Pancreas (tissue), 10 donors: ENCODE measurements at places on chromosomes 2 and 18. TPM values are rescaled to one million over a fixed set of nuclear protein-coding genes. Genes with fewer than 3 reads are reported as not detected.

DNA sequence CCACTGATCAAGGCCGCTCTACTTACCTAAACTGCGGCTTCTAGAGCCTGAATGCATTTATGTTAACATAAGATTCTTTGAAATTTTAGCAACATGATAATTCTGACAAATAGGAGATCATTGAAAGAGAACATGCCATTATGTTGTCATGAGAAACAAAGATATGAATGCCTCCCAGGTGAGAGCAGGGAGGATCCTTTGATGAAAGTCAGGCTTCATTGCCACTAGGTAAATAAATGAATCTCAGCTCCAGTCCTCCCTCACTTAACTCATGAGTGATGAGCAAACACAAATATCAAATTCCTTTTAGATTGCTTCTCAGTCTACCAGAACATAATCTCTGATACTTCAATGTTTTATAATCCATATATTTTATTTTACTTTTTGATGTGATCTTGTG lies 463.2 kb upstream of the CDH7 start:
- no peak for DNase-seq

GRCh38 chr2:211599146-211599545 lies 939.5 kb downstream of the ERBB4 start:
- DNase-seq, result no peak

- DNase-seq, result no peak
Measured at GRCh38 chr18:3867864-3868311, 417.9 kb downstream of the TGIF1 start.

DNA sequence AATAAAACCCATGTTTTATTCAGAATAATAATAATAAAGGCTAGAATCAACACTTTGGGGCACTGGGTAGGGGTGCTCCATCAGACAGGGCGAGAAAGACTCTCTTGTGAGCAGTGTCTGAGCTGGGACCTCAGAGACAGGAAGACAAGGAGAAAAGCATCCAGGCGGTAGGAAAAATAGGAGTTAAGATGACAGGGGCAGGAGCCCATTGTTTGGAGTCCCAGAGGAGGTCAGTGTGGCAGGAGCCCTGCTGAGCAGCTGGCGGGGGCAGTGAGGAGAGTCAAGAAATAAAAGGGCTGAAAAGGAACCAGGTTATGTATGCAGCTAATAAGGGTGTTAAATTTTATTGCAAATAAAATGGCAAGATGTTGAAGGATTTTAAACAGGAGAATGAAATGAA lies 457.4 kb downstream of the FBXO15 start:
- DNase-seq, result no peak

DNA sequence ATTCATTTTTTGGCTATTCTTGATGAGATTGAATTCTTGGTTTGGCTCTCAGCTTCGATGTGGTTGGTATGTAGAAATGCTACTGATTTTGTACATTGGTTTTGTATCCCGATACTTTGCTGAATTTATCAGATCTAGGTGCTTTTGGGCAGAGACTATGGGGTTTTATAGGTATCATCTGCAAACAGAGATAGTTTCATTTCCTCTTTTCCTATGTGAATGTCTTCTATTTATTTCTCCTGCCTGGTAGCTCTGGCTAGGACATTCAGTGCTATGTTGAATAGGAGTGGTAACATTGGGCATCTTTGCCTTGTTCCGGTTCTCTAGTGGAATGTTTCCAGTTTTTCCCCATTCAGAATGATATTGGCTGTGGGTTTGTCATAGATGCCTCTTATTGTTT lies 5.5 kb upstream of the TACR1 start:
- no peak for DNase-seq

Gene PKDCC
- total RNA-seq, result 34.0 TPM

- no peak for DNase-seq
Measured at GRCh38 chr2:126586317-126586716, 69.6 kb upstream of the GYPC start.

Gene ABCG8
- total RNA-seq, result not detected

Gene UGT1A4
- total RNA-seq, result not detected

DNA sequence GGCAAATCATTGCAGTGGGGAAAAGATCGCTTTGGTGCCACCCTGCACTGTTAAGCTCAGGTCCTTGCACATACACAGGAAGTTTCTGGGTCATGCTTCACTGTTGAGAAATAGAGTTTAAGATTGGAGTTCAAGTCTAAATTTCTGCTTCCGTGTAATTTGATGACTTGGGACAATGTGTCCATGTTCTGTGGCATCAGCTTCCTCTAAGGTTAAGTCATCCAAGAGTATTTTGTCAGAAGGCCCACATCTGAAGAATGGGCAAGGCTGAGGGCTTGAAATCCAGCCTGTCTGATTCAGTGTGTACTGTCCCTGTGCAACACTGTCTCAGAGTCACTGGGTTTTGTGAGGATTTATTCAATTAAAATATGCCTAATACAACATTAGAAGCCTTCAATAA lies 880.7 kb downstream of the SUCLG1 start:
- no peak for DNase-seq

- no peak for DNase-seq
Measured at GRCh38 chr2:196681510-196681909, 42.0 kb downstream of the CCDC150 start.

GRCh38 chr2:177806025-177806424 lies 266.6 kb downstream of the PDE11A start:
- DNase-seq, result no peak

Gene NOL4
- 3.2 TPM for total RNA-seq

Gene ABCG5
- total RNA-seq, result not detected

DNA sequence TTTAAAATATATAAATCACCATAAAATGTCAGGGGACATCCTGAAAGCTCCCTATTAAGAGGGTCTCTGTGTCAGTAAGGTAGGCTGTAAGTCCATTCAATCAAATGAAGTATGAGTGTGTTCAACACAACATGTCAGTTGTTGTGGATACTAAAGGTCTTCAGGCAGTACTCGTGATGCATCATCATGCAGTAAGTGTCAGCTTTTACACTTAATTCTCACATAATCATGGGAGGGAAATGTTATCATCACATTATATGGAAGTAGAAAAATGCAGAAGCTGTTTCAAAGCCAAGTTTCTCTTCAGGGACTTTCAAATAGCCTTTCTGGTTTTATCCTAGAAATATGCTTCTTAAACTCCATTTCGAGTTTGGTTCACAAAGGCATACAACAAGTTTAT lies 477.1 kb upstream of the ID2 start:
- DNase-seq, result no peak

DNA sequence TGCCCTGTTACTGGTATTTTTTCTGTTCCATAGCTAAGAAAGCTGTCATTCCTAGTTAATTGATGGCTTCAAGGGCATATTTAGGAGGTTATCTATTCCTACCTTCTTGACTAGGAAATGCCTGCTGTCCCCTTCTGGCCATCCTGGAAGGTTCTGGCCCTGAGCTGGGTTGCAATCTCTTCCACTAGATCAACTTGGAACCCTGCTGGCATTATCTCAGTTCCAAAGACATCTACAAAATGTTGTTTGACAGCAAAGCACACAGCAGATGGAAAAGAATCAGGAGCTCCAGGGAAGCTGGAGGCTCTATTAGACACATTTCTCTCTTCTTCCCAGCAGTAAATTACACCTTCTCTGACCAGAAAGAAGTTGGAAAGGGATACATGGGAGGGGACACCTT lies 192.1 kb downstream of the ARHGAP28 start:
- DNase-seq, result no peak

GRCh38 chr2:86069091-86069685 lies 36.5 kb downstream of the POLR1A start:
- DNase-seq, result no peak

- DNase-seq, result no peak
Measured at GRCh38 chr18:28256166-28256565, 79.2 kb upstream of the CDH2 start.

DNA sequence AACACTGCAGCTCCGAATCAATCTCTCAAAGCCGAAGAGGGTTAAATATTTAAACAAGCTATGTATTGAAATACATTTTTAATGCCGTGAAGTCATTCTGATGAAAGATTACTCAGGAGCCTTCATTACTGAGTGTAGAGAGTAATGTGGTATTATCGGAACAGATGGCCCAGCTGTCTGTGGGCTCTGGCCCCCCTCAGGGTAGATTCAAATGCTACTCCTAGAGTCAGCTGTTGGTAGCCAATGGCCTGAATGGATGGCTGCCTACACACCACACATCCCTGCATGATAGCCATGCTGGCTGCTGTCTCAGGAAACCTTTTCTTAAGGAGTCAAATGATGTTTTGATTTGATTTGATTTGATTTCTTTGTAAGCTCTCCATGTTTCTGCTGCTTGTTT lies 732.3 kb upstream of the CELF4 start:
- DNase-seq, result no peak

Gene SNRPD1
- 17.5 TPM for total RNA-seq

- DNase-seq, result no peak
Measured at GRCh38 chr2:164498836-164499235, 122.4 kb downstream of the GRB14 start.

DNA sequence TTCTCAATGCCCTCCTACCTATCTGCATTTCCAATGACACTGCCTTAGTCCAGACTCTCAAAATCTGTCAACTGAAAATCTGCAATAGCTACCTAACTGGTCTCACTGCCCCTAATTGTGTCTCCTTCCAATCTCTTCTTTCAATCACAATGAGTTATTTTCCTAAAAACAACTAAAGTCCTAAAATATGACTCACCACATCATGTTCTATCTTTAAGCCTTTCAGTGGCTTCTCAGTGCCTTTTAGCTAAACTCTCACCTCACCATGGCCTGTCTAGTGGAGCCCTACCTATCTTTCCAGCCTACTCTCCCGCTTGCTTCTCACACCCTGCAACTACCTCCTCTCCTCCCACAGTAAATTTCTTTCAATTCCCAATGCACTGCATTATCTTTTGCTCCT lies 220.9 kb upstream of the PKDCC start:
- DNase-seq, result no peak

DNA sequence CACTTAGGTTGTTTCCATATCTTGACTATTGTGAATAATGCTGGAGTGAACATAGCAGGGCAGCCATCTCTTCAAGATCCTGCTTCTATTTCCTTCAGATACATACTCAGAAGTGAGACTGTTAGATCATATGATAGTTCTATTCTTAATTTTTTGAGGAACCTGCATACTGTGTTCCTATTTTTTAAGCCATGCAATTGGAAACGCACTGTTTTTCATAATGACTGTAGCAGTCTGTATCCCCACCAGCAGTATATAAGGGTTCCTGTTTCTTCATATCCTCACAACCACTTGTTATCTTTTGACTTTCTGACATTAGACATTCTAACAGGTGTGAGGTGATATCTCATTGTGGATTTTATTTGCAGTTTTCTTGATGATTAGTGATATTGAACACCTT lies 15.5 kb downstream of the NEURL3 start:
- no peak for DNase-seq

DNA sequence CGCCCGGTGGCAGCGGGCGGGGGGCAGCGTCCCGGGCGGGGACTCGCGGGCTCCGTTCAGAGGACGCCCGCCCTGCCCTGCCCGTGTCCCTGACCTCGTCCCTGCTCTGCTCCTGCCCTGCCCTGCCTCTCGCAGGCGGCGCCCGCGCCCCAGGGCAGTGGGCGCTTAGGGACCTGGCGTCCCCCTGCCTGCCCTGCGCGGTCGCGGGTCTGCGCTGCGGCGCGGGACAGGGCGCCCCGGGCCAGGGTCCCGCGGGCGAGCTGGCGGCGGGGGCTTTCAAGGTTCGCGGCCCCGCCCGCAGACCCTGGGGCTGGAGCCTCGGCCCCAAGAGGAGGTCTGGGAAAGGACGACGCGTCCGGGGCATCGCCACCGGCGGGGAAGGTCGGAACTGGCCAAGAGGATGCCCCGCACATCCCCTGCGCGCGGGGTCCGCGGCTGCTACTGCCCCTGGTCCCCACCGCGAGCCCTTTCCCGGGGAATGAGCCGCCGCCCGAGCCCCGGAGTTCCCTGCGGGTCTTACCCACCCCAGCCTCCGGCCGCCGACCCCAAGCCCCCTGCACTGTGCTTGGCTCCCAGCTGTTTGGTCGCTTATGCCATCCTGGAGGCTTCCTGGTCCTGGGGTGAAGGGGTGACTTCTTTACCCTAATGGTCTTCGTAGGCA lies 679 bp downstream of the RNF144A start:
- peak; percentile 47 for DNase-seq

Gene FBXO36
- total RNA-seq, result 1.1 TPM

DNA sequence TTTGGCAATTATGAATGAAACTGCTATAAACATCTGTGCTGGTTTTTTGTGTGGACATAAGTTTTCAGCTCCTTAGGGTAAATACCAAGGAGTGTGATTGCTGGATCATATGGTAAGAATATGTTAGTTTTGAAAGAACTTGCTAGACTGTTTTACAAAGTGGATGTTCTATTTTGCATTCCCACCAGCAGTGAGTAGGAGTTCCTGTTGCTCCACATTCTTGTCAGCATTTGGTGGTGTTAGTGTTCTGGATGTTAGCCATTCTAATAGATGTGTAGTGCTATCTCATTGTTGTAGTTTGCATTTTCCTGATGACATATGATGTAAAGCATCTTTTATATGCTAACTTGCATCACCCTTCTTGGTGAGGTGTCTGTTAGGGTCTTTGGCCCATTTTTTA lies 304.6 kb downstream of the NUP35 start:
- DNase-seq, result no peak

GRCh38 chr2:10417551-10418335 lies 30.4 kb downstream of the ODC1 start:
- DNase-seq, result peak; percentile 58

Gene RAB11FIP5
- total RNA-seq, result 13.4 TPM
